ENCODE measurements at places on chromosomes 12 and 14.

DNA sequence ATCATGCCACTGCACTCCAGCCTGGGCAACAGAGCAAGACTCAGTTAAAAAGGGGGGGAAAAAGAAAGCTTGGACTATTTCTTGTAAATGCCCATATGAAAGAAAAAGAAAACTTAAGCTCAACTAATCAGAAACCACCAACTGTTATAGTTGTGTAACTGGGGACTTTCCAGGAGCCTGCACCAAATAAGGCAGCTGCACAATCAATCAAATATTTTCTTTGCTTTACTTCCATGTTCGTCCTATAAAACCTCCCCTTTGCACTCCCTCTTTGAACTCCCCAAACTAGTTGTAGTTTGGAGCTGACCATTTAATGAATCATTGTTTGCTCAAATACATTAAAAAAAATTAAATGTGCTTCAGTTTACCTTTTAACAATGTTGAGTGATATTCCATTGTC is 54.9 kb downstream of the OTOGL start:
- DNase-seq: no peak

DNA sequence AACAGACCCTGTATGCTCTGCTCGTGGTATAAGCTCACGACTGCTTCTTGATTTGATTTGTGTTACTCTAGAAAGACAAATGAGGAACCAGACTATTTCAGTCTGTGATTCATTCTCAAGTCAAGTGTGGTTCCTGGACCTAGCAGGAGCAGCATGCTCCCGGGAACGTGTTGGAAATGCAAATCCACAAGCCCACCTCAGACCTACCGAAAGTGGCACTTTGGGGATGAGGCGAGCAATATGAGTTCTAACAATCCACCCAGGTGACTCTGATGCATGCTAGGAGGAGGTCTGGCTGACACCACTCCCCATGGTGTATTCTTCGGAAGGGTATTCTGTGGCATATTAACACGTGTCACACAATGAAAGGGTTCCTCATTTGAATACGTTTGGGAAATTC is 59.5 kb upstream of the TMX1 start:
- DNase-seq: no peak

DNA sequence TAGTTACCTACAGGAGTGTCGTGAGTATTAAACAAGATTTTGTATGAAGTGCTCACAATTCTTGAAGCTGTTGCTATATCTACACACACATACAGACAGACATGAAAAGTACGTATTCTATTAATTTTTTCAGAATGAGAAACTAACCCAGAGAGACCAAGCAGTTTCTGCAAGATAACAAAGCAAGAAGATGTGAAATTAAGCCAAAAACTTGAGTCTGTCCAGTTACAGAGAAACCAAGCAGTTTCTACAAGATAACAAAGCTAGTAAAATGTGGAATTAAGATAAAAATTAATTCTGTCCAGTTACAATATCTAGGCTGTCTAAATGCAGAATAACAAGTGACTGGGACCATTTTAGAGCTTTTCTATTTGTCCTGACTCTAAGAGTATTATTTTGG is 132.4 kb downstream of the ALG10B start:
- DNase-seq: no peak

GRCh38 chr14:52397844-52398243 is 83.7 kb downstream of the PTGER2 start:
- no peak for DNase-seq

GRCh38 chr12:115897729-115898128 is 379.8 kb downstream of the MED13L start:
- DNase-seq: no peak

GRCh38 chr12:115481141-115481540 is 796.4 kb downstream of the MED13L start:
- no peak for DNase-seq
